ENCODE measurements at places on chromosomes 13 and 19. TPM values are rescaled to one million over a fixed set of nuclear protein-coding genes. Genes with fewer than 3 reads are reported as not detected.

Gene KLHL1
- not detected for total RNA-seq

Gene ZNF556
- total RNA-seq = not detected

Gene GTF2F1
- 48.6 TPM for total RNA-seq

Gene MZT1
- 34.0 TPM for total RNA-seq

Gene FCER2
- total RNA-seq = not detected

Gene LGALS7B
- total RNA-seq = not detected

Gene DIRAS1
- under 0.01 TPM for total RNA-seq

Gene NLRP4
- not detected for total RNA-seq

Gene SPTBN4
- under 0.01 TPM for total RNA-seq

Gene GPR12
- total RNA-seq = not detected

Gene FAM124A
- total RNA-seq = 3.6 TPM

Gene COX7A1
- total RNA-seq = 2.0 TPM

Gene FLT3LG
- 1.8 TPM for total RNA-seq
